AML-193 (cell line): ENCODE measurements at places on chromosomes 1 and 21.
A peak's percentile ranks its signal among the peaks of the same experiment; 100 is the strongest.

GRCh38 chr1:41662765-41663437, 178.4 kb upstream of the EDN2 start:
- no peak for DNase-seq

DNA sequence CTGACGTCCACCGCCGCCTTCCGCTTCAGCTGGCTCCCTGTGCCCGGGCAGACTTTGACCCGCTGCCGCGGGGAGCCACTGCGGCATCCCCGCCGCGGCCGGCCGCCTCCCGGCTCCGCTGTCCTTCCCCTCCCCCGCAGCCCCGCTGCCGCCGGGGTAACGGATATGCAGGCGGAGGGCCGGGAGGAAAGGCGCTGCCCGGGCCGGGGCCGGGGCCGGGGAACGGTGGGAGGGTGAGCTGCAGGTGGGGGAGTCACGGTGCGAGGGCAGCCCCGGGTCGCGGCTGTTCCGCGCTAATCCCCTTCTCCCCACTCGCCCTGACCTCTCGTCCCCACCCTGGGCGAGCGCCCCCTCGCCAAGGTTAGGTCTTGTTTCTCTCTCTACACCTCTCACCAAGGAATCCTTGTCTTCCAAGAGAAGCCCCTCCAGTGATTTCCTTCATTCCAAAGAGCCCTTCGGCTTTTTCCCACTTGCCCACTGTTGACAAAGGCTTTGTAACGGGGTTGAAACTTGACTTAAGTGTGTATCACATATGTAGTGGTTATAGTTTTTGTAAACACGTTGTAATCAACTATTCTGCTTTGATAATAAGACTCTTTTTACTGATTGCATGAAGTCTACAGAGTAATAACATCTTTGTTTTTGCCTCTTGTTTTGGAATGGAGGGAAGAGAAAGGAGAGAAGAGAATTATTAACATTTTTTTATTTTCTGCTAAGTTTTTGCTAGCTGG, 669 bp downstream of the XPR1 start:
- peak; percentile 69 for DNase-seq

GRCh38 chr1:180407051-180407450, 95.3 kb downstream of the ACBD6 start:
- no peak for DNase-seq

DNA sequence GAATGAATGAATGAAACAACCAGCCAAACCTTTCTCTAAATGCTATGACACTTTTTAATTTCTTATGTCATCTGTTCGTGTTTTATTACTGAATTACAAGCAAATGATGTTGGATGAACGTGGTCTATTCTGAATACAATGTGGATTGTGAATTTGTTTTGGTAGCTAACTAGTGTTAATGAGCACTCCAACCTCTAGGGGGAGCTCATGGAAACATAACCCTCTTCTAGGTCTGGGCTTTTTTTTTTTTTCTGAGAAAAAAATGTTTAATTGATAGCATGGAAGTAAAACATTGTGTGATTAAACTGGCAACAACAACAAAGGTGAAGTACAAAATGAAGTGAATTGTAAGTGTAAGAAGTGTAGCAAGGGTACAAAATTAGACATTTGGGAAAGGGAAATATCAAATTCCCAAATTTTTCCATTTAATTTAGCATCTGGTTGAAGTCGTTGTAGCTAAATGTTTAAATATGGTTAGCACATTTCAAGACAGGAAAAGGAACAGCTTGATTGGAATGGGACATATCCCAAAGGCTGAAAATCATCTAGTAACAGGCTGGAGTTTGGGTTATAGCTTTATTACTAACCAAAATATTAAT, 42.6 kb upstream of the PTGS2 start:
- peak; percentile 37 for DNase-seq

GRCh38 chr1:36166938-36167905, 11.3 kb downstream of the MAP7D1 start:
- no peak for DNase-seq

DNA sequence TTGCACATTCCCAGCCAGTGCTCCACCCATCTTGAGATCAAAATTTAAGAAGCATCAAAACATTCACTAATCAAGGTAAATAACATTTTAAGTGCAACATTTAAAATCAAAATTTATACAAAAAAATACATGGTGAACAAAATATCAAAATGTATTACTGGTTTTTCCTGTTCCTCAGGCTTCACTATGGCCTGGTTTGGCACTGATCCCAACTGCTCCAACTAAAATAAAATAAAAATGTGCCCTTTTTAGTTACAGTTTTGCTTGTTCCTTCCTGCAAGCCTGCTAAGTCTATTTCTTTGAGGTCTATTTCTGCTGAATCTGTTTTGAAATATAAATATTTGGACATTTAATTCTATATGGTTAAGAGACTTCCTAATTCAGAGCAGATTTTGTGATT, 54.9 kb downstream of the ADAMTS1 start:
- DNase-seq = no peak

GRCh38 chr1:187551061-187551460, 722.3 kb downstream of the PLA2G4A start:
- DNase-seq = no peak

DNA sequence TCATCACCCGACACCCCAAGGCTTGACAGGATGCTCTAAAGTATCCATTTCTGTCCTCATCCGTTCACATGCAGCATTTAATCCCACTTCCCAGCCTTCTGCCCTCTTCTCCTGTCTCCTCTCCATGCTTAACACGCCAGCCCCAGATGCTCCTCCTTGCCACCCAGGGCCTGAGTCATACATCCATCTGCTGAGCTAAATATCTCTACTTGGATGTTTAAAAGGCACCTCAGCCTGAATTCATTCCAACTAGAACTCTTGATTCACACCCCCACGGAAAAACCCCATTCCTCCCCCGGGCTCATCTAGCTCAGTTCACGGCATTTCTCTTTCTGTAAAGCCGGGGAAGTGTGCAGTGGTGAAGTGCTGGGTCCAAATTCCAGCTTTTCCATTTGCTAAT, 27.7 kb downstream of the TEX35 start:
- no peak for DNase-seq

DNA sequence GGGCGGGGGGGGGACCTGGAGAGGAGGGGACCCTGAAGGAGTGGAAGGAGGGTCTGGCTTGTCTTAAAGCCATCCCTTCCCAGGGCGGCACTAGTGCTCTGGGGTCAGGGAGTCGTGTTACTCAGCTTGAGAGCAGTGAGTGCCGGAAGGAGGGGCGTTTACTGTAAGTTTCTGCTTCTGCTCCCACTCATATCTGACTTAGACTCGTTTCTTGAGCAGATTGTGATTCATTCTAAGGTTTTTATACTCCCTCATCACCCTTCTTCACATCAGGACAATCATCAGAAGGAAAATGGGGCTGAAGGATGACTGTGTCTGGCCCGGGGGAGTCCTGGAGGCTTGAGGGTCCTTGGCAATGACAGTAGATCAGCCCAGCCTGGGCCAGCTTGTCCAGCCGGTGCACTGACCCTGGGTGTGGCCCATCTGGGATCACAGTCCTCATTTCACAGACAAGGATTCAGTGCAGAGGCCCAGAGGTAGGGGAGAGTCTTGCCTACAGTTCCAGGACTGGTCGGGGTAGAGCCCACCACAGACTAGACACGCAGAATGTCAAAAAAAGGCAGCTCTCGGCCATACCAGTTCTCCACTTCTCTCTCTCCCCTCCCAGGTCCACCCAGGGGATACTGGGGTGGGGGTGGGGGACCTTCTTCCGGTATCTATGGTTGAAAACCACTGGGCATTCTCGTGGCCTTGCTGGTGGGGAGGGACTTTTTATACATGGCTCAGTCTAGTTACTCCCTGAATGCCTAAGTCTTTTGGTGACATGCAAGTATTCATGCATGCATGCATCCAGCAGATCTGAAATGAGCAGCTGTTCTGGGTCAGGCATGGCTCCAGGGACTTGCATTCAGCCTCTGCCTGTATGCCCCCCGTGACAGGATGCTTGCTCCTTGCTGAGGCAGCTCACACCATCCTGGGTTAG, 5.1 kb downstream of the TNFRSF8 start:
- DNase-seq = no peak

DNA sequence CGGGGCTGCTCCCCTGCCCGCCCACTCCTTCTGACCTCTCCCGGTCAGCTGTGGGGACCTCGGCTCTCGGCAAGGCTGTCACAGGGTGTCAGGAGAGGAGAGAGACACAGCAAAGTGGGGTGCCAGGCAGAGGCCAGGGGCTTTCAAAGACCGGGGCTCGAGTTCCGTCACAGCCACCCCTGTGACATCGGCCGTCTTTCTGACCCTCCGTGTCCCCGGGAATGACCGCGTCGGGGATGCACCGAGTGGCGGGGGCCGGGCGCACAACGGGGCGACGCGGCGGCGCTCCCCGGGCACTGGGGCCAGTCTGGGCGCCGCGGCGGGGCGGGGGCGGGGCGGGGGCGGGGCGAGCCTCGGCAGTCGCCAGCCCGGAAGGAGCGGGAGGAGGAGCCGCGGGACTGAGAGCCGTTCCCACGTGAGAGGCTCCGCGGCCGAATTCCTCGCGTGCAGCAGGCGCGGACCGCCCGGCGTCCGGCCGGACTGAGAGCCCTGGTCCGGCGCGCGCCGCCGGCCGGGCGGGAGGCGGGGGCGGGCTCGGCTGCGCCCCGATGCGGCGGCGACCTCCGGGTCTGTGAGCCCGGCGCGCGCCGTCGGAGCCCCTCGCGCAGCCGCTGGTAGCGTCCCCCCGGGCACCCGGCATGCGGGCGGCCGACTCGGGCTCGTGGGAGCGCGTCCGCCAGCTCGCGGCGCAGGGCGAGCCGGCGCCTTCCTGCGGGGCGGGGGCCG, 229.7 kb upstream of the TMEM51 start:
- no peak for DNase-seq

DNA sequence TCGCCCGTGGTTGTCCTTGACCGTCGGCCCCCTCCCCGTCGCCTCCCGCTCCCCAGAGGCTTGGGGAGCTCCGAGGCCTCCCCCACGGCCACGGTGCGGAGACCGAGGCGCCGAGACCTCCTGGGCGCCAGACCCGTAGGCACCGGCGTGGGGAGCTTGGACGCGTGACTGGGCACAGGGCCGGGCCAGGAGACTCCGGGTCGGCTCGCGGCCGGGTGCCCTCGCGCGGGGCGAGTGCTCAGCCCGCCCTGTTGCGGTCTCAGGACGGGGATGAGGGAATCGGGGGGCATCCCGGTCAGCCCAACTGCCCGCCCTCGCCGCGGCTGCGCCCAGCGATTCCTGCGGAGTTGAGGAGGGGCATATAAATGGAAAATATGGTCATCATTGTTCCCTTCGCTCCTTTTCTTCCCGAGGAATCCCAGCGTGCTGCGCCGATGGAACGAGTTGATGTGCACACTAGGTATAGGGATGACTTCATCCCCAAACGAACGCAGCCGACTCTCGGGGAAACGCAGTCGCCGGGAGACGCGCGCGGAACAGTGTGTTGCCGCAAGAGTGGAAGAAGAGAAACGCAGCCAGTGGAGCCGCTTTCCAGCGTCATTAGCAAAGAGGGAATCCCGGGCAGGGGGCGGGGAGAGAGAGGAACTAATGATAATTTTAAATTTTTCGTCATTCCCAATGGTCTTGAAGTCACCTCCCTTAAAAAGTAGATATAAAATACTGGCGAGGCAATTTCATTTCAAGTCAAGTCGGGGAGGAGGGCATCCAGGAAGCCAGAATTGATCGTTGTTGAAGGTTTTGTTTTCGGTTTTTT, 747 bp upstream of the ENAH start:
- no peak for DNase-seq

- DNase-seq = no peak
Observed at GRCh38 chr1:234288946-234289345, 84.3 kb upstream of the COA6 start.
